Thoracic aorta (tissue), 2 donors: ENCODE measurements at places on chromosomes 16 and 17.

GRCh38 chr16:66155933-66156332, 210.6 kb upstream of the CDH5 start:
- DNase-seq: no peak

DNA sequence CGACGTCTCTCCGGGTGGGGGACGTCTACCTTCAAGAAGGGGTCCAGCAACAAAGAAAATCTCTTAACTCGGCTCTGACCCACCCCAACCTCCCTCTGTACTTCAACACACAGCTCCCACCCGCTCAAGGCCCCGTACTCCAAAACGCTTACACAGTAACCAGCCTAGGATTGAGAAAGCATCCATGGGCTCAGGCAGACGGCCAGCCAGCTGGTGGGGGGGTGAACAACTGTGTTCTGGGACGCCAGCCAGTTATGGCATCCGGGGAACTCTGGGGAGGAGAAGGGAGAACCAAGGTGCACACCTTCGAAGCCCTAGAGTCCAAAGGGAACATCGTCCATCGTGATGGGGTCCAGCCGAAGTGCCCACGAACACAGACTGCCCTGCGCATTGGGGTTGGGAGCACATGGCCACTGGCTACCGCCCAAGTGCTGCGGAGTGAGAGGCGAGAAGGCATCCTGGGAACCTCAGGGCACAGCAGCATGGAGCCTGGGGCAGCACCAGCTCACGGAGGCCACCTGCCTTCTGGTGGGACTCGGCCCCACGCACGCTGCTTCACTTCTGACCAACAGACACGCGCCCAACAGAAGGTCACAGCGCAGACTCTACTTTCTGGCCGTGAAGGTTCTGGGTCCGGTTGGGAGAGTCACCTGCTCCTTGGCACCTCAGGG, 14.3 kb downstream of the SLC16A3 start:
- no peak for DNase-seq

DNA sequence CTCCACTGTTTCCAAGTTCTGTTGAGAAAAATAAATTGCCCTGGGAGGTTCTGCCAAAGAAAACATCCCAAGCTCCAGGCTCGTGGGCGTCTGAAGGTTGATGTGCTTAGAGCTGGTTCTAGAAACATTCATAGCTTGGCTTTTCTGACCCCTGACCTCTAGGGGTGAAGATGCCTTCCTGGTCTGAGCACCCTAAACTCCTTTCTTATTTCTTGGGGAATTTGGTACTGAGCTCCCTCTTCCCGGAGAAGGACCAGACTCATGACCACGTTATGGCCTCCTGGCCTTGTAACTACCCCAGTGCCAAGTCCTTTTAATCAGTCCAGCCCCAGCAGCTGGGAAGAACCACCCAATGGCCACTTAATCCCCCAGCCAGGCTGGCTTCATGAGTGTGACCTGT, 66.4 kb downstream of the MYH11 start:
- DNase-seq: no peak

- DNase-seq: no peak
Measured at GRCh38 chr17:40419559-40420331, 2.0 kb upstream of the TOP2A start.

DNA sequence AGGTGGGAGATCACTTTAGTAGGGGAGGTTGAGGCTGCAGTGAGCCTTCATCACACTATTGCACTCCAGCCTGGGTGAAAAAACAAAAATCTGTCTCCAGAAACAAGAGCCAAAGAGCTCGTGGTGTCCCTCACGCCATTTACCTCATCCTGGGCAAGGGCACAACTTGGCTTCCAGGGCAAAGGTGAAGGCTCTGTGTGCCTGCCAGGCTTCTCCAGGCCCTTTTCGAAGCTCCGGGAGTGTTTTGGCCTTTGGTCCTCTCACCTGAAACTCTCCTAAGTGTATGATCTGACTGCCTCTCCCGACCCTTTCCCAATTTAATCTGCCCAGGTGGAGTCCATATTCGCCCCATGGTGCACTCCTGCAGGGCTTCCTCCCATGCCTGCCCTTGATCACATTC, 11.6 kb upstream of the CES3 start:
- DNase-seq: no peak
